Adrenal gland (tissue), 19 donors: ENCODE measurements at places on chromosomes 5 and 9.

GRCh38 chr9:110224583-110224982, 16.6 kb upstream of the C9orf152 start:
- DNase-seq: no peak
- no peaks in the 10 kb centered on the region for H3K27me3 ChIP-seq
- H3K4me3 ChIP-seq: no peak overlapping the region
- H3K36me3 ChIP-seq: no peaks in the 10 kb centered on the region
- no peak overlapping the region for H3K27ac ChIP-seq

GRCh38 chr9:113486327-113486726, 22.8 kb downstream of the RGS3 start:
- no peaks in the 10 kb centered on the region for H3K27me3 ChIP-seq
- H3K4me3 ChIP-seq: no peak overlapping the region
- no peaks in the 10 kb centered on the region for H3K36me3 ChIP-seq
- no peak for DNase-seq

DNA sequence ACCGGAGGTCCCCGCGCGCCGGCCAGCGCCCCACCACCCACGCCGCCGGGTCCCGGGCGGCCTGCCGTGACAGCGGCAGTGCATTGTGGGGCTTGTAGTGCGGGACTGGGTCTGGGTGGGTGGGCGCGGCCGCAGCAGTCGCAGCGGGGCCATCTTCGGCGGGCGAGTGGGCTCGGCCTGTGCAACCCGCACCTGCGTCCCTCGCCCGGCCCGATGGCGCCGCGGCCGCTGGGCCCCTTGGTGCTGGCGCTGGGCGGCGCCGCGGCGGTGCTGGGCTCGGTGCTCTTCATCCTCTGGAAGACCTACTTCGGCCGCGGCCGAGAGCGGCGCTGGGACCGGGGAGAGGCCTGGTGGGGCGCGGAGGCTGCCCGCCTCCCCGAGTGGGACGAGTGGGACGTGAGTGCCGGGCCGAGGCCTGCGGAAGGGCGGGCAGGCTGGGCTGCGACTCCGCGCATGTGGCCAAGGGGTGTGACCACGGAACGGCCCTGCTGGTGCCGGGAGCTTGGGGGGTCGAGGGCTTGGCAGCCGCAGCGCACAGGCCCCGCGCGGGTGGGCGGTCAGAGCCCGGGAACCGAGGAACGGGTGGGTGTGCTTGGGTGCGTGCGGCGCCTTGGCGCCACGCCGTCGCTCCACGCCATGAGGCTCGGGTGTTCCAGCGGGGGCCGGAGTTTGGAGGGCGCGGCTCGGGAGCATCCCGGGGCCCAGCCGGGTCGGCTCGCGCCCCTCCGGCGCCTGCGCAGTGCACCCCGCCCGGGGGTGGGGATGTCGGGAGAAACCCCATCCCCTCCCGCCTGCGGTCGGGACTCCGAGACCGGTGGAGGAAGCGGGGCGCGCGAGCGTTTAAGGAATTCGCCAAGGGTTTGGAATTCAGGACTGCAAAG, at the start of gene ARL10:
Gene ARL10, plus strand, starts transcription at position 137 of the 881 bp plus-strand sequence. Its CDS starts 77 bp downstream, at position 214.
- H3K4me1 ChIP-seq: peaks cover 2% of the 10 kb centered on the region
- no peak within 1 kb of the TSS for H3K27ac ChIP-seq
- H3K36me3 ChIP-seq: peaks cover 14% of the 10 kb centered on the region
- no peaks in the 10 kb centered on the region for H3K27me3 ChIP-seq
- H3K4me3 ChIP-seq: peak within 1 kb of the TSS; percentile 19

GRCh38 chr5:152331718-152332117, 73.4 kb downstream of the NMUR2 start:
- no peaks in the 10 kb centered on the region for H3K36me3 ChIP-seq
- no peak for DNase-seq
- no peak overlapping the region for H3K27ac ChIP-seq
- no peaks in the 10 kb centered on the region for H3K27me3 ChIP-seq
- H3K4me1 ChIP-seq: no peaks in the 10 kb centered on the region
- H3K4me3 ChIP-seq: no peak overlapping the region

DNA sequence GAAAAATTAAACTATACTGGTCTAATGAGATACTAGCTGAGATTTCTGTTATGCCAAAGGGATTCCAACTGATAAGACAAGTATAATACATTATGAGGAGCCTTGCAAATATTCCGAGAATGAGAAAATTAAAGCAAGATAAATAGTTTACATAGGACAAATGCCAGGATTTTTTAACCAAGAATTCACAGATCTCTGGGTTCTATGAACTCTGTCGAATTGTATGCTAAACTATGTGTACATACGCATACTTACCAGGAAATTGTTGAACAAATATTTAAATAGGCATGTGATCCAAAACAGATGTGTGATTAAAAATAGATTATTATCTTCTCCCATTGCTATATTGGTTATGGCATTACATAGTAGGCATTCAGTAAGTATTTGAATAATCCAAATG, 616.6 kb downstream of the GABRG2 start:
- H3K27me3 ChIP-seq: no peaks in the 10 kb centered on the region
- DNase-seq: no peak
- H3K27ac ChIP-seq: no peak overlapping the region
- no peak overlapping the region for H3K4me3 ChIP-seq
- no peaks in the 10 kb centered on the region for H3K36me3 ChIP-seq

GRCh38 chr5:7320701-7321301, 75.1 kb upstream of the ADCY2 start:
- no peaks in the 10 kb centered on the region for H3K36me3 ChIP-seq
- H3K27ac ChIP-seq: no peak overlapping the region
- H3K4me1 ChIP-seq: no peaks in the 10 kb centered on the region
- no peaks in the 10 kb centered on the region for H3K27me3 ChIP-seq
- no peak overlapping the region for H3K4me3 ChIP-seq

DNA sequence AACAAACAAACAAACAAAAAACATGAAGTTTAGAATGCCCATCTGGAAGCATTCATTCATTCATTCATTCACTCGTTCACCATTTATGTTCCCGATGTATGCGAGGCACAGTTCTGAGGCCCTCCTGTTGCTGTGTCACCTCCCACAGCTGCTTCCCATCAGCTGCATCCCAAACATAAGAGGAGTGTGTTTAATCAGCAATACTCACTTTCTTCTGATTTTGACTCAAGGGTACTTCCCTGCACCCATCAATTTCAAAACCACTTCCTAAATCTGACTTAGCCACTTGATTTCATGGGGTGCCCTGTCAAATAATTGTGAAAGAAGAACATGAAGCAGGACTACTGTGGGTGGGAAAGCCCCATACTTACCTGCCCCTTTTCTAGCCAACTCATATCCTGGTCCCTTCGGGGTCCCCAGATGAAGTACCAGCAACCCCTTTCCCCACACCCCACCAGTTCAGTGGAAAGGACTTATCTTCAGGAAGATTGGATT, 128.0 kb upstream of the IL12B start:
- no peaks in the 10 kb centered on the region for H3K27me3 ChIP-seq
- H3K4me1 ChIP-seq: no peaks in the 10 kb centered on the region
- no peak for DNase-seq
- no peaks in the 10 kb centered on the region for H3K36me3 ChIP-seq

GRCh38 chr5:165028356-165028755, 1522.9 kb downstream of the MAT2B start:
- no peak for DNase-seq
- no peaks in the 10 kb centered on the region for H3K36me3 ChIP-seq
- no peak overlapping the region for H3K4me3 ChIP-seq
- no peaks in the 10 kb centered on the region for H3K27me3 ChIP-seq

DNA sequence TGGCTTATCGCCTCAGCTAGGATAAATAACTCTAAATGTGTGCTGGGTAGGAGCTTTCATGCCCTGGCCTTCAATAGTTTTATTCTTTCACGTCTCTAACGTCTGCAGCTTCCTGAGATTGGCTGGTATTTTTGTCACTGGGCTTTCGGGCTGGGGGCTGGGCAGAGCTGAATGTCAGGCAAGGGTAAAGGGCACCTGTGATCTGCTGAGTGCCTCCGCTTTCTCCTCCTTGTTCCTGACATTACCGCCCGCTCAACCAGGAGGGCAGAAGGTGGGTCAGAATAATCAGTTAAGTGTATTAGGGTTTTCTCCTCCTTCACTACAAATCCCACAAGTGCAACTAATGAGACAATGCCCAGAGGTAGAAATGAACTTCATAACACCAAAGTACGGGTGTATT, 216.6 kb downstream of the TSSK1B start:
- no peak overlapping the region for H3K27ac ChIP-seq
- no peak for DNase-seq
- no peaks in the 10 kb centered on the region for H3K36me3 ChIP-seq
- H3K4me1 ChIP-seq: no peaks in the 10 kb centered on the region

- no peaks in the 10 kb centered on the region for H3K27me3 ChIP-seq
- peak overlapping the region; percentile 37 for H3K27ac ChIP-seq
- no peak overlapping the region for H3K4me3 ChIP-seq
Measured at GRCh38 chr5:143244000-143244736, 159.3 kb downstream of the NR3C1 start.

GRCh38 chr9:34550016-34550680, 27.4 kb upstream of the ENHO start:
- DNase-seq: no peak
- H3K4me1 ChIP-seq: no peaks in the 10 kb centered on the region
- H3K4me3 ChIP-seq: no peak overlapping the region
- no peaks in the 10 kb centered on the region for H3K36me3 ChIP-seq

DNA sequence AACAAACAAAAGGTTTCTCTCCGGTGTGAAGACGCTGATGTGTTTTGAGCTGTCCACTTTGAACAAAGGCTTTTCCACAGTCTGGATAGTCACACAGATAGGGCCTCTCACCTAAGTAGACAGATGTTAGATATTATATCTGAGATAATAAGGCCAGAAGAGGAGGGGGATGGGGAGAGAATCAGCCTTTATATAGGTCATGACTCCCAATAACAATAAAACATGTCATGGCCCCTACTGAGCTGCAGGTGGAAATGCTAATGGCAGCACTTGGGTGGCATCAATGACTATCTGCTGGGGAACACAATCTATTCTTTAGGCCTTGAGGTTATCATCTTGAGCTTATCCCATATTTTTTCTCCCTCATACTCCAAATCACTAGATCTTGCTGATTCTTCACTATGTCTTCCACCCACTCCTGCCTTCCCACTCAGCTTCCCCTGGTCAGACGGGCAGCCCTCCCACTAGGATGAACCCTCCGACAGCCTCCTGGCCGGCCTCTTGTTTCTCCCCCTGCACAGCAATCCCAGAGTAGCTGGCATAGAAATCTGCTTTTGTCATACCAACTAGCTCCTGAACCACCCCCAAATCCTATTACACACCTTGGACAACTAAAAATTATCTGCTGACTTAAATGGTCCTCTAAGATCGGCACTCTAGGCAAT, 11.5 kb upstream of the SLC35D2 start:
- no peak for DNase-seq
- H3K27me3 ChIP-seq: no peaks in the 10 kb centered on the region
- no peaks in the 10 kb centered on the region for H3K4me1 ChIP-seq
- H3K27ac ChIP-seq: no peak overlapping the region

DNA sequence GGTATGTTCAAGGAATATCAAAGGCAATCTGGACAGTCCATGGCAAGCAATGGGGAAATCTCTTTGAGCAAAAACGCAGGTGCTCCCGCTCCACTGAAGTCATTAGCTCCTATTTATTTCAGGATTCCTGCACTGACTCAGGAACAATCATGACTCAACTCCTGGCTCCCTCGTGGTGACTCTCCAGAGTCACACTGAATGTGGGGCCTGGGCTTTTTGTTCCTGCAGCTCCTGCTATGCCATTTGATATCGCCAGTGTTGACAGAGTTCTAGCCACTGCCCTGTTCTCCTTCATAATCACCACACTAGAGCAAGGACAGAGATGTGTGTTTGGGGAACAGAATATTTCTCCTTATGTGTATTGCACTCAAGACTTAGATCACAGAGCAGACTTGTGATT, 187.2 kb upstream of the ZNF462 start:
- H3K4me1 ChIP-seq: no peaks in the 10 kb centered on the region
- H3K27me3 ChIP-seq: no peaks in the 10 kb centered on the region
- H3K36me3 ChIP-seq: no peaks in the 10 kb centered on the region
- no peak overlapping the region for H3K27ac ChIP-seq
- no peak overlapping the region for H3K4me3 ChIP-seq

DNA sequence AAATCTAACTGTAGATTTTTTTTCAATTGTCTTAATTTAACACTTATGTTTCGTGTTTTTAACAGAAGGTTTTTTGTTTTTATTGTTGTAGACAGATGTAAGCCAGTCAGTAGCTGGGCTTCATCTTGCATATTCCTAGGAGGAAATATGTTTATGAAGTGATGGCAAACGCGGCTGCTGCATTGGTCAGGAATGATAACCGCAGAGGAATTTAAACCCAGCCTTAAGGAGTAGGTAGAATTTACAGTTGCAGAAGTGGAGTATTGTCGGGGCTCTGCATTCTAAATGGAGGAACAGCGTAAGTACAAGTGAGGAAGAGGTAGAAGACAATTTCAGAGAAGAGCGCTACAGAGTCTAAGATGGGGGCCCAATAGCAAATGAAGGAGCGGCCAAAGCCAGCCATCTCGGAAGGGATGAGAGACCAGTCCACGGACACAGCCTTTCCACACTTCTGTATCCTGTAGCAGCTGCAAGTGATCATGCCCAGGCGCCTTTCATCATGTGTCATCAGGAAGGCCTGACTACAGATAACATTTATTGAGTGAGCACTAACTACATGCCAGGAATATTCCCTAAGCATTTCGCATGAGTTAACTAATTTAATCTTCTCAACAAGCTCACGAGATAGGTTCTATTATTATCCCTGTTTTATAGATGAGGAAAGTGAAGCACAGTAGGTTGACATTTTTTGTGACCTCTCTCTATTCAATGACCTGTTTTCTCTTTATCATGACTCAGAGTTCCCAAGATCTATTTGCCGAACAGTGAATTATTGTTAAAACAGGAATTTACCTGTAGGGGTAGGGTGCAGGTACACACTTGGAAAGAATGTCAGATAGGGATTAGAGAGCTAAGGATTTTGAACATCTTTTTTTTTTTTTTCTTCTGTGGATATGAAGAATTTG, 38.1 kb downstream of the CMYA5 start:
- H3K4me3 ChIP-seq: no peak overlapping the region
- H3K4me1 ChIP-seq: no peaks in the 10 kb centered on the region
- no peaks in the 10 kb centered on the region for H3K36me3 ChIP-seq
- H3K27ac ChIP-seq: no peak overlapping the region

DNA sequence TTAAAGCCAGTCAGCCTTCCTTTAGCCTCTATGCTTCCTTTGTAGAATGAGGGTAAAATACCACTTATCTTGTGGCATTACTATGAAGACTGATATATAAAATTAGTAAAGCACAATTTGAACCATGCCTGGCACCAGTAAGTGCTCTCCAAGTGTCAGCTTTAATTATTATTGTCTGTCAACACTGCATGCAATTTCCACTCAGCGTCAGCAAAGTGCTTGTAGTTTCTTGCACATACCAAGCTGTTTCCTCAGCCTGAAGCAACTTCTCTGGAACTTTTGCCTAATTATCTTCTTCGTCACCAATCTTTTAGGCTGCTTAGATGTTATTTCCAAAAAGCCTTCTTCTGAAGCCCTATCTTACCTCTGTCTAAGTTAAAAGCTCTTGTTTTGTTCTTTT, 177.3 kb downstream of the CDC42SE2 start:
- no peak overlapping the region for H3K4me3 ChIP-seq
- H3K4me1 ChIP-seq: peaks cover 11% of the 10 kb centered on the region
- no peak for DNase-seq
- no peaks in the 10 kb centered on the region for H3K27me3 ChIP-seq
- H3K27ac ChIP-seq: no peak overlapping the region

- H3K4me3 ChIP-seq: no peak overlapping the region
- H3K27me3 ChIP-seq: no peaks in the 10 kb centered on the region
- H3K36me3 ChIP-seq: peaks cover 12% of the 10 kb centered on the region
- no peak overlapping the region for H3K27ac ChIP-seq
Measured at GRCh38 chr9:86288499-86289198, 6.3 kb upstream of the ISCA1 start.

- no peak overlapping the region for H3K27ac ChIP-seq
- no peak overlapping the region for H3K4me3 ChIP-seq
- H3K27me3 ChIP-seq: no peaks in the 10 kb centered on the region
- DNase-seq: no peak
Measured at GRCh38 chr9:16361118-16361517, 509.4 kb downstream of the BNC2 start.

GRCh38 chr5:125137535-125137934, 391.1 kb upstream of the ZNF608 start:
- DNase-seq: no peak
- no peaks in the 10 kb centered on the region for H3K36me3 ChIP-seq
- no peak overlapping the region for H3K27ac ChIP-seq
- no peaks in the 10 kb centered on the region for H3K27me3 ChIP-seq
